Daoy (cell line): ENCODE measurements at places on chromosomes 7 and 10. TPM values are rescaled to one million over a fixed set of nuclear protein-coding genes. Genes with fewer than 3 reads are reported as not detected.
A peak's percentile ranks its signal among the peaks of the same experiment; 100 is the strongest.

TDRD1 gene
- total RNA-seq, result 0.06 TPM in 1 of 2 replicates, not detected in the other

GRCh38 chr7:30502470-30503251, 2.0 kb downstream of the GGCT start:
- DNase-seq, result no peak

DNA sequence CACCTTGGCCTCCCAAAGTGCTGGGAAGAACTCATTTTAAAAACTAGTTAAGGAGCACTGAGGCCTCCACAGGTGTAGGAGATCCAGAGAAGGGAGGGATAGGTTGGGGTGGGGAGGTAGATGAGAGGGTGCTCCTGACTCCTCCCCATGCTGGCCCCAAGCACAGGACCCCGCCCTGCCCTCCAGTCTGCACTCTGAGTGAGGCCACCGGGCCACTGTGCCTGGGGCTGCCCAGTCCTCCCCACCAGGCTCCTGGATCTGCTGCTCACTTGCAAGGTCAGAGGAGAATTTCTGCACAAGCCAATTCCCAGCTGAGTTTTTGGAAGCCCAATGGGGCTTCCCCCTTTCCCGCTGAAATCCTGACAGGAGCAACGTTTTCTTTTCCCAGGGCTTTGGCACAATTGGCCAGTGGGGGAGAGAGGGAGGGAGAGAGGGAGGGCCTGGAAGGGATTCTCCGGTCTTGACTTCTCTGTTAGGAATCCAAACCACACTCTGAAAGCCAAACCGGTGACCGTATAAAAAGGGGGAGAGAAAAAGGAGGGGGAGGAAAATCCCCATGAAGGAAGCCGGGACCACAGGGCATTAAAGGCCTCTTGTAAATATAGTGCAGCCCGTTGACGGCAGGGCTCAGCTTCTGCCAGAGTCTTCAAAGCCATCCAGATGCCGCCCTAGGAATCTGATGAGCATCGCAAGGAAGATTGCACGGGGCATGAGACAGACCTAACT, 116.2 kb downstream of the SH3PXD2A start:
- peak; percentile 87 for DNase-seq

DNA sequence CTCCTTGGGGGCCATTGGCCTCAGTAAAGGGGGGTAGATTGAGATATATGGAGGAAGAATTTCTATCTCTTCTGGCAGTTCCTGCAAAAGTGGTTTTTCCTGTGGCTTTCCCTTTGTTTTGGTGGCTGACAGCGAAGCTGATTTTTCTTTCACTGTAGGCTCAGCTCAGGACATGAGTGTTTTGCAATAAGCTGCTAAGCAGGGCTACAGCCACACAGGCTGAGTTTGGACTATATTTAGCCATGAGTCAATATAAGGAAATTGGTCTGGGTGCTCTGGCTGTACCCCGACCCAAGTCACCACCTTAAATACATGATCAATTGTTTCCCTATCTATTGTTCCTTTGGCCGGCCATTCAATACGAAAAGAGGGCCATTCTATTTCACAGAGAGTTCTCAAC, 212.7 kb upstream of the KCND2 start:
- DNase-seq, result no peak

- DNase-seq, result no peak
Observed at GRCh38 chr10:110107430-110107829, 99.6 kb downstream of the ADD3 start.

SMKR1 gene
- 2.2 and 2.7 TPM in 2 replicates for total RNA-seq

DNA sequence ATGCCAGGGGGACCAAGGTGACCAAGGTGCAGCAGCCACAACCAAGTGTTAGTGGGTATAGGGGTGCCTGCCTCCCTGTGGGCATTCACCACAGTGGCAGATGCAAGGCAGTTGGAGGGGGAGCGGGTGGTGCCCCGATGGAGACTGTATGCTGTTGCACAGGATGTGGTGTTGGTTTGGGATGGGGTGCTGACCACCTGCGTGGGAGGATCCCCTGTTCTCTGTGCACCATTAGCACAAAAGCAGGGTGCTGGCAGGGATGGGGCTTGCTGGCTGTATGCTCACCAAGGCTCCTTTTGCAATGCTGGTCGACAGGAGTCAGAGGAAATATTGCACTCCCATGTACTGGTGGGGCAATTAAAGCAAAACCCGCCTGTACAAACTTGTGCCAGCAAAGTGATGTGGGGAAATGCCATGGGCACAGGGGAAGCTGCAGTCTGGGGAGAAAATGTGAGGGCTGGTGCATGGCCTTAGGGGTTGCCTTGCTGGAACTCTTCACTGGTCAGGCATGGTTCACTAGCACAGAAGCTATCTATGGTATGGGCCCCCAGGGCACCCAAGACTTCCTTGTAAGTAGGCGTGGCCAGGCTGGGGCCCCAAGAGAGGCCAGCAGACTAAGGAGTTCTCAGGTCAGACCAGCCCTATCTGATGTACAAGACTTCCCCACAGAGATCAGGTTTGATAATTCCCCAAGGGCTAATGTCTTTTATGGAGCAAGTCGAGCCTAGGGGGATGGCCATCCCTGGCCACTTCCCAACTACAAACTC, 51.9 kb upstream of the GNAT3 start:
- no peak for DNase-seq

DNA sequence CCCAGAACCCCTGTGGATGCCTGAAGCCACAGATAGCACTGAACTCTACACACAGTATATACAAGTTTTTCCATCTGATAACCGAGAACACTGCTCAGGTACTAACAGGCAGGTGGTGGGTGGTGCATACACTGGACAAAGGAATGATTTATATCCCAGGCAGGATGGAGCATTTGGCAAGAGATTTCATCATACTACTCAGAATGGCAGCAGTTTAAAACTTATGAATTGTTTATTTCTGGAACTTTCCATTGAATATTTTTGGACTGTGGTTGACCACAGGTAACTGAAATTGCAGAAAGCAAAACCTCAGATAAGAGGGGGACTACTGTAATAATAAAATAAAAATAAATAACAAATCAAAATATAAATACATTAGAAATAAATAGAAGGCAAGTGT, 10.9 kb upstream of the KCNMA1 start:
- no peak for DNase-seq

- DNase-seq, result no peak
Observed at GRCh38 chr10:86803156-86803555, 46.7 kb downstream of the BMPR1A start.

DNA sequence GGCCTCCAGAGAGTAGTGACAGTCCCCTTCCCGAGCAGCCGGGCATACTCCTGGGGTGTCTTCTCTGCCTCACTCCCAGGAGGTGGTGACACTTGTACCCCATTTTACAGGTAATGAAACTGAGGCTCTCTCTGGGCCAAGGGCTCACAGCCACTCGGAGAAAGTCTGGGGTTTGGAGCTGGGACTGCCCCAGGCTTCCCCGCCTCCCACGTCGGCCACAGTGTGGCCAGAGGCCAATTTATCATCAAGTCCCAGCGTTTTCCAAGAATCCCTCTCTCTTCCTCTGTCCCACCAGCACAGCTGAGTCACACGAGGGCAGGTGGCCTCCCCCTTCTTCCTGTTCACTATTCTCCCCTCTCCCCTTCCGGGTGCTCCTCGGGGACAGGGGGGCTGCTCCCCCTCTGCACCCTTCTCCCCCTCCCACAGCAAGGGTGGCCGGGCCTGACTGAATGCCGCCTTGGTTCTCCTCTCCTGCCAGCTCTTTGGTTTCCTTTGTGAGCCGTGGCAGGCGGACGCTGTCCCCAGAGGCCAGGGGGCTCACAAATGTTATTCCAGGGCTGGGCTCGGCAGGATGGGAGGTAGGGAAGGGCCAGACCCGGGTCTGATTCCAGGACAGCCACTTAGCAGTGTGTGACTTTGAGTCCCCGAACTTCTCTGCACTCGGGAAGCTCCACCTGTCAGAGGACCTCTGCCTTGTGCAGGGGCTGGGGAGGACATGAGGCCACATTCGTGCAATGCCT, 17.7 kb downstream of the CLIP2 start:
- peak; percentile 94 for DNase-seq

MRLN gene
- 0.46 TPM in 1 of 2 replicates, not detected in the other for total RNA-seq

MSS51 gene
- 0.15 and 0.57 TPM in 2 replicates for total RNA-seq

P4HA1 gene
- total RNA-seq, result 56.9 and 58.9 TPM in 2 replicates

DNA sequence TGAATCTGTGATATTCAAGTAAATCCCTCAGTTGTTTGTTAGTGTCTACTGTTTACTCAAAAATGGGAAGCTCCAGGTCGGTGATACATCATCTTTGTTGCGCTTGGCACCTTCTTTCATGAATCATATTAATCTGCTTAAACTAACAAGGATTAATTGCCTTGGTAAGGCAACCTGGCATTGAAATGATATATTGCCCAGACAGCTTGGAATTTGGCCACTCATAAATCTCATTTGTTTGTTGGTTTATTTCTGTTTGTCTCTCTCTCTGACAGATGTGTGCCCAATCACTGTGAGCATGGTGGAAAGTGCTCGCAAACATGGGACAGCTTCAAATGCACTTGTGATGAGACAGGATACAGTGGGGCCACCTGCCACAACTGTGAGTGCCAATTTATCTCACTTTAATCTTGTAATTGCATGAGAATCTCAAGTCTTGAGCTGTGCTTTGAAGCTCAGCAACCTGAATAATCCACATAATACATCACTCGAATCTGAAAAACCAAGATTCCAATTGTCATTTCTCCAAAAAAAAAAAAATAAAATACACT, 1104.8 kb upstream of the C7orf33 start:
- DNase-seq, result no peak

DNA sequence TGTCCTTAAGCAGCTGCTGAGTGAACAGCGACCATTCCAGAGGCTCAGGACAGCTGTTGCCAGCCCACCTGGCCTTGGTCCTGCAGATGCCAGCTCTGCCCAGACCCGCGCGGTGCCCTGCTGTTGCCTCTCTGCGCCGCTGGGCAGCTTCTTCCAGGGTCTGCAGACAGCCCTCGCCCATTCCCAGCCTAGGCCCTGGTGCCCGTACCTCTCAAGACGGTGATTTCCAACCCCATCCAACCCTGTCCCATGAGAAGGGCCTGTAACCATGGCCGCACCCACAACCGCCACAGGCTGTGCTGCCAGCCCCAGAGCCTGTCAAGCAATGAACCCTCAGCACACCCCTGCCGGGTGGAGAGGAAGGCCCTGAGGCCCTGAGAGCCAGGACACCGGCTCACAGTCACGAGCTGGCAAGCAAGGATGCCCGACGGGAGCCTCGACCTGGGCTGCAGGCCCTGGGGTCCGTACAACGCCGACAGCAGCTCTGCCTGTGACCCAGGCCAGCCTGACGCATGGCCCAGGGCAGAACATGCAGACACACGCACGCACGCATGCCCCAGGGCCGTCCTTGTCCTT, 231.9 kb downstream of the MAD1L1 start:
- DNase-seq, result no peak

DNA sequence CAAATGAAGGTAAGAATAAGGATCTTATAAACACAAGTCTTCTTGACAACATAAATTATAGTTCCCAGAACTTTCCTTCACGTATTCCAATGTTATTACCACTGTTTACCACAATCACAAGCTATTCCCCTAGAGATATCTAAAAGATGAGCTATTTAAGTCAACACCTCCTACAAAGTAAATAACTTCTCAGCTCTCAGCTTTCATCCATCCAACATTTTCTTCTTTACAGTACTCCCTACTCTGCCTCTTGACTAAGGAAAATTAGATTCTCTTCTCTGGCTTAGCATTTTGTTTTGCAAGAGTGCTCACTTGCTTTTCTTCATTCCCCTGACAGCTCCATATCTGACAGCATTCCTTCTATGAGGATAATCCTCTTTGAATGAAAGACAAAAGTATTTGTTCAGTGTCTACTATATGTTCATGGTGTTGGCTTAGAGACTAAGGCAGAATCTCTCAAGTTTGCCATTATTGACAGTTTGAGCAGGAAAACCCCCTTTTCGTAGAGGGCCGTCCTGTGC, 93.0 kb upstream of the IL6 start:
- DNase-seq, result no peak

- peak; percentile 96 for DNase-seq
Observed at GRCh38 chr10:49139846-49140195, 6.0 kb upstream of the FAM170B start.

- DNase-seq, result peak; percentile 34
Observed at GRCh38 chr10:16945593-16945992, 128.4 kb upstream of the RSU1 start.

- no peak for DNase-seq
Observed at GRCh38 chr10:110694820-110695538, 50.8 kb downstream of the RBM20 start.

- DNase-seq, result no peak
Observed at GRCh38 chr10:93267521-93267920, 193.8 kb downstream of the CYP26A1 start.

DNA sequence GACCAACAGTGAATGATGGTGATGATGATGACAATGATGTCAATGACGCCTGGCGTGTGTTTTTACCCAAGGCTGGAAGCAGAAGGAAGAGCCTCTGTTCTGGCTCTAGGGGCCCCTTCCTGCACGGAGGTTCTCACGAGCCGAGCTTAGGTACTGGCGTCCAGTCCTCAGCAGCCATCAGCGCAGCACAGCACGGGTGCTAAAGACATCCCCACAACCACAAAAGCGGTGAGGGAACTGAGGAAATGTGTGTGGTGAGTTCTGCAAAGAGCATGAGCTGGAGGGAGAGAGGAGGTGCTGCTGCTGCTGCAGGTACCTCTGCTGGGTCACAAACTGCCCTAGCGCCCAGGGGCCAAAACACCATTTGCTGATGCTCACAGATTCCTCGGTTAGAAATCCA, 81.6 kb downstream of the SFMBT2 start:
- DNase-seq, result no peak

DNA sequence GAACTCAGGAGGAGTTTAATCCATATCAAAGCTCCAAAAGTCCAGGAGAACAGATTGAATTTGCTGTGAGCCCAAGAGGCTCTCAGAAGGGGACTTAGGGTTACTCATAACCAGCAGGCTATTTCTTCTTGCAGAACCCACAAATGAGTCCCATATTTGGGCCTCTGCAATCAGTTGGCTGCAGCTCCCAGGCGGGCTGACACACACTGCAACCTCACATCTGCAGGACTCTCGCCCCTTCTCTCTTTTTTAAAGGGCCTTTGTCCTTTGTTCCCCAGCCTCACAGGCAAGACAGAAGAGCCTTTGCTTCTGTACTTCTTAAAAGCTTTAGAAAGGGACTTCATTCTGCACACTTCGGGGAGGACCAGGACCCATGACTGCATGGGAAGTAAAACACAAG, 26.7 kb downstream of the CREB3L2 start:
- DNase-seq, result no peak

CEP55 gene
- 98.9 and 128 TPM in 2 replicates for total RNA-seq

GRCh38 chr7:106372595-106373318, 88.0 kb upstream of the NAMPT start:
- DNase-seq, result no peak

PPP1R17 gene
- not detected in 2 replicates for total RNA-seq

DNA sequence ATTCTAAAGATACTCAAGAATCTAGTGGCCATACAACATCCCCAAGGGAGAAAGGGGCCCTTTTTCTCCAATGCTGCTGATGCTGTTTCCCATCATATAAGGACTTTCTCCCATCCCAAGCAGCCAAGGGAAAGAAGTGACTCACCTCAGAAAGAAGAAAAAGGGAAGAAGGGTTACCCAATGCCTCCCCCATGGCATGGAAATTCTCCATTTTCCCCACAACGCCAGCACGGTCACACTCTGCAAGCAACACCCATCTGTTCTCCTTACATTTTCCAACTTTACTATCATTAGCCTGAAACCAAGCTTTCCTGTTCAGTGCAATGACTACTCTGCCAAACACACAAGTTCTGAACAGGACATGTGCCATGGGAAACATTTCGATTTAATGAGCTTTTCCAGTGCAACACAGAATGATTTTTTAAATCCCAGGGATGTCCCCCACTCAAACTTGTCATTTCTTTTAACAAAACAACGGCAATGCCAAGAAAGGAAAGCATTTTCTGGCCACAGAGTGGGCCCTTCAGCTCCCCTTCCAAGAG, 67.9 kb downstream of the PTPRN2 start:
- DNase-seq, result no peak

GRCh38 chr10:31186225-31187000, 132.6 kb upstream of the ZEB1 start:
- no peak for DNase-seq

- no peak for DNase-seq
Observed at GRCh38 chr10:113302062-113302461, 250.8 kb upstream of the HABP2 start.
